ENCODE measurements at places on chromosomes 11 and 22. TPM values are rescaled to one million over a fixed set of nuclear protein-coding genes. Genes with fewer than 3 reads are reported as not detected.

The RASGRP2 gene
- 0.16 TPM for total RNA-seq

The MAP6 gene
- total RNA-seq, result 0.86 TPM

The C1QTNF5 gene
- 6.9 TPM for total RNA-seq

The ACR gene
- total RNA-seq, result not detected

The VPREB3 gene
- not detected for total RNA-seq

The TCF20 gene
- 13.6 TPM for total RNA-seq

The OR2D2 gene
- total RNA-seq, result 0.09 TPM

The CLTCL1 gene
- 8.4 TPM for total RNA-seq

The SCT gene
- total RNA-seq, result 0.43 TPM

The GNG3 gene
- not detected for total RNA-seq

The MRGPRF gene
- 28.7 TPM for total RNA-seq

The MS4A1 gene
- total RNA-seq, result not detected

The ST14 gene
- 0.09 TPM for total RNA-seq

The APOBEC3F gene
- 6.1 TPM for total RNA-seq

The OR2AG2 gene
- total RNA-seq, result 0.16 TPM
